ENCODE measurements at places on chromosomes 1 and 21.

DNA sequence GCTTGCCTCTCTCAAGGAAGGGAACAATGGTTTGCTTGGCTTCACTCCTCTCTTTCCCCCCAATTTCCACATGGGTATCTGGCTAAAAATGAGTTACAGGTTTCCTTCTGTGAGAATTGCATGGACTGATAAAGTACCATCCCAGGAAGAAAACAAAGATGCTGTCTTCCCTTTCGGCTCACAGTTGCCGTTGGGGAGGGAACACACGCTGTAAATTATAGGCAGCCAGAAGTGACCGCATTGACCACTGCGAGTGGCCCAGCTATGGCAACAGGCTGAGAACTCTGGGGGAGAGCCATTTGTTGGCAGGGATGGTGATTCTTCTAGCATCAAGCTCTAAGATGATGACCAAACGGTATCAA lies 2.9 kb downstream of the RUNX1 start:
- H3K36me3 ChIP-seq: no peaks in the 10 kb centered on the region
- no peak overlapping the region for H3K4me3 ChIP-seq
- no peak for DNase-seq
- no peaks in the 10 kb centered on the region for H3K27me3 ChIP-seq

DNA sequence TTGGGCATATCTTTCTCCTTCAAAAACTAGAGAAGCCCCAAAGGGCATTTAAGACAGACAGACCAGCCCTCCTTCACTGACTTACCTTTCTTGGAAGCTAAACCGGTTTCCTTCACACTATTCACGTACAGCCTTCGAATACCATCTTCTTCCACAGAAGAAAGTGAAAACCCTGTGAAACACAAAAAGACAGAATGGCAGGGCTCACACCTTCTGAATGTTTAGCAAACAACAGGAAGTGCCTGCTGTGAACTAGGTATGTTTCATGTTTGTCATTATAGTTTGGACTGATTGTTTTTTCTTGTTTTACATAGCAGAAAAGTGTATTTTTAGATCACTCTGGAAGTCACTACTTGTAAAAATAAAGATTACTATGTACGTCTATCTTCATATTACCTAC lies 148.6 kb upstream of the KRTAP19-8 start:
- no peak for DNase-seq
- no peak overlapping the region for H3K27ac ChIP-seq
- no peaks in the 10 kb centered on the region for H3K4me1 ChIP-seq
- H3K36me3 ChIP-seq: no peaks in the 10 kb centered on the region
- H3K4me3 ChIP-seq: no peak overlapping the region
- no peaks in the 10 kb centered on the region for H3K27me3 ChIP-seq

DNA sequence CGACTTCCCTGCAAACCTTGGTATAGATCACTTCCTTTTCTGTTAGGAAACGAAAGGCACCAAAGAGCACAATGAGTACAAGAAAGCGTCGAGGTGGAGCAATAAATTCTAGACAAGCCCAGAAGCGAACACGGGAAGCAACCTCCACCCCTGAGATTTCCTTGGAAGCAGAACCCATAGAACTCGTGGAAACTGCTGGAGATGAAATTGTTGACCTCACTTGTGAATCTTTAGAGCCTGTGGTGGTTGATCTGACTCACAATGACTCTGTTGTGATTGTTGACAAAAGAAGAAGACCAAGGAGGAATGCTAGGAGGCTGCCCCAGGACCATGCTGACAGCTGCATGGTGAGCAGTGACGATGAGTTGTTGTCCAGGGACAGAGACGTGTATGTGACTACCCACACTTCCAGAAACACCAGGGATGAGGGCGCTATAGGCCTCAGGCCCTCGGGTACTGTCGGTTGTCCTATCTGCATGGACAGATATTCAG lies 18.5 kb downstream of the FAM89A start:
- no peaks in the 10 kb centered on the region for H3K4me1 ChIP-seq
- no peak for DNase-seq
- no peak overlapping the region for H3K27ac ChIP-seq
- H3K27me3 ChIP-seq: no peaks in the 10 kb centered on the region
- no peak overlapping the region for H3K4me3 ChIP-seq

GRCh38 chr1:179807691-179808485 lies 64.8 kb downstream of the FAM163A start:
- H3K36me3 ChIP-seq: no peaks in the 10 kb centered on the region
- DNase-seq: no peak
- H3K27ac ChIP-seq: no peak overlapping the region
- no peaks in the 10 kb centered on the region for H3K27me3 ChIP-seq
- H3K4me3 ChIP-seq: no peak overlapping the region

DNA sequence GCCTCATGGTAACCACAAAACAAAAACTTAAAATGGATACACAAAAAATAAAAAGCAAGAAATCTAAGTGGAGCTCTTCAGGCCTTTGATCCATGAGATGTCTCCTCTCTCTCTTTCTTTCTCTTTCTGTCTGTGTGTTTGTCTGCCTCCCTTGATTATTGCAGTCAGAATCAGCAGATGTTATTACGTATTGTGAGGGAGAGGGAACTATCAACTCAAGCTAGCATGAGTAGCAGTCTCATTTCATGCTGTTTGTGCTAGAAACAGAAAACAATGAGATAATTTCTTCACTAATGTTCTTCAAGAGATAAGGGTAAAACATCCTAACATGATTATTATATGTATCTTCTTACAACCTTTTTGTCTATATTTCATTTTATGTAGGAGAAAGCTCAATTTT lies 103.7 kb upstream of the PDC start:
- no peaks in the 10 kb centered on the region for H3K27me3 ChIP-seq
- no peak overlapping the region for H3K27ac ChIP-seq
- no peaks in the 10 kb centered on the region for H3K4me1 ChIP-seq
- H3K4me3 ChIP-seq: no peak overlapping the region

- no peak overlapping the region for H3K27ac ChIP-seq
- no peaks in the 10 kb centered on the region for H3K36me3 ChIP-seq
- no peak for DNase-seq
Measured at GRCh38 chr1:200629876-200630514, 9.4 kb upstream of the KIF14 start.

- H3K27me3 ChIP-seq: no peaks in the 10 kb centered on the region
- no peak overlapping the region for H3K27ac ChIP-seq
- H3K4me1 ChIP-seq: no peaks in the 10 kb centered on the region
Measured at GRCh38 chr1:55685560-55685959, 470.4 kb upstream of the USP24 start.

GRCh38 chr1:100622966-100623762 lies 85.2 kb downstream of the GPR88 start:
- H3K36me3 ChIP-seq: no peaks in the 10 kb centered on the region
- H3K4me1 ChIP-seq: peaks cover 9% of the 10 kb centered on the region
- no peaks in the 10 kb centered on the region for H3K27me3 ChIP-seq
